HCT116 (cell line): ENCODE measurements at places on chromosomes 6 and 20. TPM values are rescaled to one million over a fixed set of nuclear protein-coding genes. Genes with fewer than 3 reads are reported as not detected.

MYBL2 gene
- 92.1 TPM for total RNA-seq

GRCh38 chr6:159212028-159212427 lies 42.8 kb downstream of the FNDC1 start:
- H3K27ac ChIP-seq, result no peak overlapping the region
- no peaks in the 10 kb centered on the region for H3K36me3 ChIP-seq
- no peak overlapping the region for H3K4me3 ChIP-seq
- H3K27me3 ChIP-seq, result peaks cover 22% of the 10 kb centered on the region

DNA sequence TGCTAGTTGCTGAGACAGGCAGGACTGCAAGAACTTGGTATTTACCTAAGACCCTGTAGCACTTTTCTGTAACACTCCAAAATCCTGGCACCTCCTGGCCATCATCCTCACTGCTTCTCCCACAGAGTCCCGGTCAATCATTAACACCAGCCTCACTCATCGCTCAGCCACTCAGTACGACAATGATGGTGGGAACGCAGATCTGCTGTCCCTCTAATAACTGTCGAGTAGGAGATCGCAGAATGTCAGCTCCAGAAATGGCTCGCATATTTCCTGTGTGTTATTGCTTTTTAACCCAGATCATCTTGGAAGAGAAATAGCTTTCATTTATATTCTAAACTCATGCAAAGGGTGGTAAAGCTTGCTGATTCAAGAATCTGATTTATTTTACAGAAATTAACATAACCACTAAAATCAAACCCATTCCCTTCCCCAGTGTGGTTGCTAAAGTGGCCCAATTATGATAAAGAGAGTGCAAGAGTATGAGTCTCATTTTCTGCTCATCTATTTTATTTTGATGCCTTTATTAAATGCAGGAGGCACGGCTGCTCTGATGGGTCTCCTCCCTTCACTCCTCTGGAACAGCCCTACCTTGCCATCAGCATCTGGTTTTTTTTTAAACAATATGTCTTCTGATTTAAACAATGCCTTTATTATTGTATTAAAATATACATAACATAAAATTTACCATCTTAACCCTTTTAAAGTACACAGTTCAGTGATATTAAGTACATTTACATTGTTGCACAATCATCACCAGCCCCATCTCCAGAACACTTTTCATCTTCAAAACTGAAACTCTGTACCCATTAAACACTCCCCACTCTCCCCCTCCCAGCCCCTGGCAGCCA lies 28.3 kb upstream of the GGTLC1 start:
- no peak for DNase-seq
- no peaks in the 10 kb centered on the region for H3K4me1 ChIP-seq
- no peaks in the 10 kb centered on the region for H3K36me3 ChIP-seq
- H3K4me3 ChIP-seq, result no peak overlapping the region
- H3K27ac ChIP-seq, result no peak overlapping the region
- peaks cover 27% of the 10 kb centered on the region for H3K27me3 ChIP-seq

DNA sequence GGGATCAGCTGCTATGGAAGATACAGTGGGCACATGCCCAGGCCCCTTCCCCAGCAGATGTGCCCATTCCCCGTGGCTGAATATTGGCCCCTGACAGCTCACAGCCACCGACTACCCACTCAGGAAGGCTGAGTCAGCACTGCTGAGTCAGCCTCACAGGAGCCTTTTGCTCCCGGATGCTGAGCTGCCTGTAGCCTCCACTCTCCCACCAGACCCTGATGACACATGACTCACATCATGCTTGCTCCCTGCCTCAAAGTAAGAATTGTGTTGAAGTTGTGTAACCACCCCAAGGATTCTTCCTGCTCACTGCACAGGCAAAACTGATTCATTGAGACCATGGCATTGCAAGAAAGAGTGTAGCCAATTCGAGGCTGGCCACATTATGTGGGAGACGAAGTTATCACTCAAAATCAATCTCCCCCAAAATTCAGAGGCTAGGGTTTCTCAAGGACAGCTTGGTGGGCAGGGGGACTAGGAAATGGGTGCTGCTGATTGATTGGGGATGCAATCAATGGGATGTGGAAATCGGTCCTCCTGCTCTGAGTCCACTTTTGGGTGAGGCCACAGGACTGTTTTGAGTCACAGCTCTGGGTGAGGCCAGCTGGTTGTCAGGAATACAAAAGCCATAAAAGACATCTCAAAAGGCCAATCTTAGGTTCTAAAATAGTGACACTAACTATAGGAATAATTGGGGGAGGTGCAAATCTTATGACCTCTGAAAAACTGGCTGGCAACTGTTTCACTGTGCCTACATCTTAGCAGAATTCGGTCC lies 556.6 kb upstream of the CDH4 start:
- no peak for DNase-seq
- no peaks in the 10 kb centered on the region for H3K4me1 ChIP-seq
- H3K27me3 ChIP-seq, result no peaks in the 10 kb centered on the region
- H3K4me3 ChIP-seq, result no peak overlapping the region
